CD8-positive, alpha-beta memory T cell (primary cell): ENCODE measurements at places on chromosomes 2 and 18.

- no peak for DNase-seq
These were observed 5.8 kb downstream of the SMIM21 start for GRCh38 chr18:75421656-75422055.

DNA sequence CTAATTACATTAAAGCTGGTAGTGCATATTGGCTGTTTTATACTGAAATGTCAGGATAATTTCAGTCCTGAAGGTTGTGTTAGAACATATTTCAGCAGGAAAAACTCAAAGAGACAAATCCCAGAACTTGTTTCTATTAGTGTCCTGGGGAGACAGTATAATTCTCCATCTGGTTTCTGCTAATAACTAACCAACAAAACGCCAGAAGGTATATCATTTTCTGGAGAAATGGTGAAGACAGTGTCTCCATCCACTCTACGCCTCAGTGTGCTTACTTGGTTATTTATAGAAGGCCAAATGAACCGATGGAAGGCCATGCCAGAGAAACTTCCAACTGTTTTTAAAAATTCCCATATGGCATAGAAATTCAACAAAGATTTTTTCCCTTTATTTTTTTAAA, 41.6 kb downstream of the GCA start:
- no peak for DNase-seq

GRCh38 chr18:57125627-57126026, 21.3 kb upstream of the BOD1L2 start:
- no peak for DNase-seq

GRCh38 chr2:102340778-102341177, 14.8 kb upstream of the IL18R1 start:
- no peak for DNase-seq

DNA sequence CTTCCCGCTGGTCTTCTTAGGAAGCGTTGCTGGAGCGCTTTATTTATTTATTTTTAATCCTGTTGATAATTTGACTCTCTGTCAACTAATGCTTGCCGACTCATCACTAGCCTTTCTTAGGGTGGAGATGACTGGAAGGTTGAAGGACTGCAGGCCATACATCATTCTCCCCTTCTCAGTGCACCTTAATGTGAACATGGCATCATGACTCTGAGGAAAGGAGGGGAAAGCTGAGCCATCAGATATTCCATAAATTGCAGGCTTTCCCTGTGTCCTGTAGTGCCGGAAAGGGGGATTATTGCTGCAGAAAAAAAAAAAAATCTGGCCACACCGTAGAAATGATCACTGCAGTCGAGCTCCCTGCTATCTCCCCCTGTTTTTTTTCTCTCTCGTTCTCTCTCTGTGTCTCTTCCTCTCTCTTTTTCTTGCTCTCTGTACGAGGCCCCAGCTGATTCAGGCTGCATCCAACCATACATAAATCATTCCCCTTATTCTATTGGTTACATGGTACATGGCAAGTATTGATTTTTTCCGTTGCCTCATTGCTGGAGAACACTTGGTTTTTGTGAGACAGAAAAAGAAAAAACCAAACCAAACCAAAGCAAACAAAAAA, 125.8 kb upstream of the EFEMP1 start:
- no peak for DNase-seq

DNA sequence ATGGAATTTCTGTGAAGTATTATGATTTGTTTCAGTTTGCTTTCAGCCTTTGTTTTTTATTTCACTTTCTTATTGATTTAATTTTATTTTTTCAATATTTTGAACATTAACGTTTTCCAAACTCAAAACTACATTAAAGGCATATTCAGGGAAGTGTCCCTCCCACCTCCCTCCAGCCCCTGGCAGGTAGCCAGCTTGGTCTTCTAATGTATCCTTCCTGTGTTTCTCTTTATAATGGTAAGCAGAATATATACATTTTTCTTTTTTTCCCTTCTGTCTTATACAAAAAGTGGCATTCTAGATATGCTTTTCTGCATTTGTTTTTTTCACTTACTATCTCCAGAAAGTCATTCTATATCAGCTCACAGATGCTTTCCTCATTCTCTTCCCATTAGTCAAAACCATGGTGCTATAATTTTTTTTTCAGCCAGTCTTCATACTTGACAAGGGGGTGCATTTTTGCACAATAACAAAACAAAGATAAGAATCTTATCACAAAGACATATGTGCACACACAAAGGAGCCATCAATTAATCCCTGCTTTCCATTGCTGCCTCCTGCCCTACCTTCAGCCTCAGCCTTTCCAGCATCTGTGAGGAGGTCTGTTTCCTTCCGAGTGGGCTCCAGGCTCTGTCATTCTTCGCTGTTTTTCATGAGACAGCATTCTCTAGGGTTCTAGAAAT, 33.7 kb upstream of the TMEM177 start:
- no peak for DNase-seq

- DNase-seq = no peak
These were observed 54.1 kb upstream of the AQP4 start for GRCh38 chr18:26919627-26920026.

DNA sequence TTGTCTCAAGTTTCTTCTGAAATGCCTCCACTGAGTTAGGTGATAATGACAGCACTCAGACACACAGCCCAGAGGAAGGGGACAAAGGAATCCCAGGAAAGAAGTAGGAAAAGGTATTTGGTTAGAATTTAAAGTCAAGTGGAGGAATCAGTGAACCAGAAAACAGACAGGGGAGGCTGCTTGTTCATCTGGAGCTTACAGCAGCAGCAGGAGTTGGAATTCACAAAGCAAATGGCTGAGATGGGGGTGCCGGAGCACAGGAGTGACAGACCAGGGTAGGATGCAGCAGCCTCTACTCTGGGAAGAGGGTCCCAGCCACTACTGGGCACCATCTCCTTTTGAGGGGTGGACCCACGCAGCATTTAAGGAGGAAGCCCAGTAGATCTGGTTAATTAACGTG, 104.8 kb downstream of the ST6GAL2 start:
- no peak for DNase-seq

- DNase-seq = no peak
These were observed 476.5 kb upstream of the SALL3 start for GRCh38 chr18:78503129-78503528.

DNA sequence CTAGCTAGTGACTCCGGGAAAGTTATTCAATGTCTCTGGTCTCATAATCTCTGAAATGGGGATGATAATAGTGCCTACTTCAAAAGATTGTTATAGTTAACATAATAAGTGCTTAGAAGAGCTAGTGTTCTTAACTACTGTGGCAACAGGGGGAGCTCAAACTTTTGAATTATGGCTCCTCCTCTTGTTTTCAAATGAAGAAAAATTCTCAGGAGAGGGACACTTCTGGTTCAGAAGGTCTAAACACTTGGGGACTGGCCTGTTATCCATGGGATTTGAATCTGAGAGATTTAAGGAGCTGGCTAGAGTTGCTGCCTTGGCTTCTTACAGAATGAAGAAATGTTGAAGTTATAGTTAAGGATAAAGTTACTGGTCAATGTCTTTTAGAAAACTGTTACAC, 92.2 kb upstream of the ITGB6 start:
- no peak for DNase-seq

- peak; percentile 47 for DNase-seq
These were observed 12.8 kb downstream of the SLC30A3 start for GRCh38 chr2:27249891-27250651.

DNA sequence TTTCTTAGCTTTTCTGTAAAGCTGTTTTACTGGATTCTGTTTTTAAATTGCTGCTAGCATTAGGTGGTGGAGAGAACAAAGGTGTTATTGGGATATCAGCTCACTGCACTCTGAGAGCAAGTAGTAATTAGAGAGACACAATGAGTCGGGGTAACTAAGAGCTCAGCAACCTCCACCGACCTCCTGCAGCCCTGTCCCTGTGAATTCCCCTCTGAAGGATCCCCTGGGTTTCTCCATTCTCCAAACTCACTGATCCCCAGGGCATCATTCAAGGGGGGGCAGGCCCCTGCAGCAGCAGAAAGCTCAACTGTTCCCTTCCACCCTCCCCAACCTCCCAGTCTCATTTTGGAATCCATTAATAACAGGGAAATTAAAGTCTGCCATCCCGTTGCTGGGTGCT, 73.0 kb downstream of the MTCL1 start:
- DNase-seq = no peak

- no peak for DNase-seq
These were observed 16.1 kb downstream of the PRELID3A start for GRCh38 chr18:12423820-12424219.
